ENCODE measurements at places on chromosomes 1 and 21.
A peak's percentile ranks its signal among the peaks of the same experiment; 100 is the strongest.

DNA sequence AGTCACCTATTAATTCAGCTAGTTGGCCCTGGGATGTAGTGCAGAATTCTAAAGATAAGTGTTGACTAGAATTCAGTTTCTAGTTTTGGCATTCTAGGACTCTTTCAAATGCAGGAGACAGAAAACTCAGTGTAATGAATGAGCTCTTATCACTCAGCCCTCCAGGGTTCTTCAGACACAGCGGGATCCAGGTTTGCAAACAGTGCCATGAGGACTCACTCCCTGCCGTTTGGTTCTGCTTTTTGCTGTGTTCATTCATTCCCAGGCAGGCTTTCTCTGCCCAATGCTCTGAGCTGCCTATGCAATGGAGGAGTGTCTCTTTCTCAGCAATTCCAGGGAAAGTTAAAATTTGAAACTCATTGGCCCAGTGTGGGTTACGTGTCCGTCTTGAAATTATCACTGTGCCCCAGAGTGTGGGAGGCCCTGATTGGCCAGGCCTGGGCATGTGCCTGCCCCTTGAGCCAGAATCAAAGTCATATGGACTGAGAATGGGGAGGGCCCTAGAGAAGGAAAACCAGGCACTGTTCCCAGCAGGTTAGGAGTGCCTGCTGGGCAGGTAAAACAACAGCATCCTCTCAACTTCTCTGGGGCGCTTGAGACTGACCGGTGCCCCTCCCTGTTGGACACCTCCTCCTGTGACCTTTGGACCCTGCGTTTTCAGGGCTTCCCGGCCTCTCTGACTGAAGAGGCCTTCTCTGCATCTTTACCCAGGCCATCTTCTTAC is 43.4 kb downstream of the TMEM51 start:
- DNase-seq = no peak

- no peak for DNase-seq
Observed at GRCh38 chr1:182122256-182122912, 60.9 kb upstream of the ZNF648 start.

DNA sequence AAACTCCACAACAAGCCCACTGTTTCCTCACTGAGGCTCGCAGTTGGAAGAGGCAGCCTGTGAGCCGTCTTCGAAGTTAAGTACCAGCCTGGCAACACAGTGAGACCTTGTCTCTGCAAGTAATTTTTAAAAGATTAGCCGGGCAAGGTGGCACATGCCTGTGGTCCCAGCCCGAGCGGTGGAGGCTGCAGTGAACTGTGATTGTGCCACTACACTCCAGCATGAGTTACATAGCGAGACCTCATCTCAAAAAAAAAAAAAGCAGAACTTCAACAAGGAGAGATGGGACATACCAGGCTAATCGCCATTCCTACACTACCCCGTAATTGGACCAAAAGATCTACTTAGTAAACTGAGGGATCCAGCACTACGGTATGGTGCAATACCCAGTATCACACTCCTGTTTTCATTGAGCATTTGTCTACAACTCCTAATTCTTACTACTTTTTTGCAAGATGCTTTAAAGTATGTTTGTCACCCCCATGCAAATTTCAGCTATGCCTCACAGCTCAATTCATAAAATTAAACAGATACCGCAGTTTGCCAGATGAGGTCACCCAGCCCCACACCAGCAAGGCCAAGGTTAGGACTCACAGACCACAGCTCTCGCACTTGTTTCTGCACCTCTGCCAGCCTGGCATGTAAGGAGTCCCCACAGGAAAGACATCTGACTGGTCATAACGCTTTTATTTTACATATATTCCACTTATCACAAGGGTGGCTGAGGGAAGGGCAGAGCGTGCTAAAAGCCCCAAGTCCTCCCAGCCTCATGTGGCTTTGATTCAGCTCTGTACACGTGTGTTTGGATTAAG is 21.0 kb downstream of the SDE2 start:
- peak; percentile 67 for DNase-seq

DNA sequence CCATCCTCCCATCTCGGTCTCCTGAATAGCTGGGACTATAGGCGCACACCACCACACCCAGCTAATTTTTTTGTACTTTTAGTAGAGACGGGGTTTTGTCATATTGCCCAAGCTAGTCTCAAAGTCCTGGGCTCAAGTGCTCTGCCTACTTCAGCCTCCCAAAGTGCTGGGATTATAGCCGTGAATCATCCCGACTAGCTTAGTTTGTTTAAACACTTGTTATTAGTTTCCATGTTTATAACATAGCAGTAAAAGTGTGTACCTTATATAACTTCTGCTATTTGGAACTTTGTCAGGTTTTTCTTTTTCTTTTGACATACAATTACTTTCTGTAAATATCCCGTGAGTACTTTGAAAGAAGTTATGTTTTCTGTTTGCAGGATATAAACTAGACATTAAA is 60.6 kb upstream of the C1orf21 start:
- DNase-seq = no peak

- no peak for DNase-seq
Observed at GRCh38 chr1:18618546-18619466, 11.8 kb upstream of the PAX7 start.

DNA sequence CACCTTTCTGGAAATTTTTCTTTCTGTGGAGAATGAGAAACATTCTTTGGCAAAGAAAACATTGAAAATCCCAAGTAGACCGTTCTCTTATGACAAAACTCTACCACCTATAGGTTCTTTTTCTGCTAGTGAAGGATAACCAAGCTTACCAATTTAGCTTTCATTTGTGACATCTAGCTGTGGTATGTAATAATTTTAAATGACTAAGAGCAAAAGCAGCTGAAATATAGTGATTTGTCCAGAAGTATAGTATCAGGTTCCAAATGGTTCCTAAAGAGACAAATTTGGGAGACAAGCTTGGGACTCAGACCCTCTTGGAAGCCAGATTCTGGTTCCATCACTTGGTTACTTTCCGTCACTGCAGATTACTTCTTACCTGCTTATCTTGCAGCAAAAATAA is 24.4 kb downstream of the FUBP1 start:
- DNase-seq = no peak

DNA sequence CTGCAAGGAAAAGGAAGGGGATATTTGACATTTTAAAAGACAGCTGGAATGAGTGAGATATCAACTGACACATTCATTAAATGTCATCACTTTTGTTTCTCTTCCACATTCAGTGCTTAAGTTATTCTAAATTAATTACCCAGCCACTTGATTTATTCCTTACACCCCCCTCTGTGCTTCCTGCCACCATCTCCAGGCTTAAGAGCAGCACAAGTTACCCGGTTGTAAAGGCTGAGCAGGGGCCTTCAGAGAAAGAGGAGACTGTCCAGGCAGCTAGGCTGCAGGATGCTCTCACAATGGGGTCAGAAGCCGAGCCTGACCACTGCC is 71.4 kb downstream of the SYT6 start:
- no peak for DNase-seq

DNA sequence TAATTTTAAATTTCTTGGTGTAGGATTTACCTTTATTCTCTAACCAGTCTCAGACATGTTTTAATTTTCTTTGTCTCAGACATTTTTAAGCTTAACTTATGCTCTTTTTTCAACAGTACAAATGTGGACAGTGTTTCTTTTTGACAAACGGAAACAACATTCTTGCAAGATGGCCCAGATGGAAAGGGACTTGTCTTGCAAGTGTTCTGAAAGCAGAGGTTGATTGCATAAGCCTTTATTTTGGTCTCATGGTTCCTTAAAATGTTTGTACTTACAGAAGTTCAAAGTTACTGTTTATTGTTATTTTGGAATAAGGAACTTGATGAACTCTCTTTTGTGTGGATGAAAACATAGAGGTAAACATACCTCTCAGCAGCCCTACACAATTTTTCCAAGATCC is 22.9 kb downstream of the SMAP2 start:
- DNase-seq = no peak

- no peak for DNase-seq
Observed at GRCh38 chr1:119794230-119794875, 16.9 kb downstream of the REG4 start.

- no peak for DNase-seq
Observed at GRCh38 chr1:82116105-82116504, 315.4 kb downstream of the ADGRL2 start.

GRCh38 chr1:228379666-228380065 is 27.0 kb downstream of the TRIM11 start:
- no peak for DNase-seq

DNA sequence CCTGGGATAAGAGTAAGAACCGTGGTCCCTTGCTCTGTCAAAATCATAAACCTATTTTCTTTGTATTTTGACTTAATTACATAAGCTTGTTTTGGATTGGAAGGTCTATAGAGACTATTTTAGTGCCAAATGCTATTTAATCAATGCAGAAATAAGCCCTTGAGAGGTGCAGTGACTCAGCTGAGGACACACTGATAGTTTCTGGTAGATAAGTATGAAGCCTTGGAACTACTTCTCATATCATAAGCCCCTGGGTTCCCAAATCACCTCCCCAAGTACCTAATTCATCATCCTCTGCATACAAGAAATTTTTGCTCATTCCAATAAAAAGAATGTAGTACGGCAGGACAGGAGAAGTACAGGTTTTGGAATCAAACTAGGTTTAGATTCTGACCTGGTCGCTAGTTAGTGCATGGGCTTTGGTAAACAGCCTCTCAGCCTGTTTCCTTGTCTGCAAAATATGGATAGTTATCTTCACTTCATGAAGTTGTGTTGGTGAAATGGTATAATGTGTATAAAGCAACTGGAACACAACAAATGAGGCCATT is 3.3 kb upstream of the CD55 start:
- DNase-seq = no peak

- no peak for DNase-seq
Observed at GRCh38 chr1:10760566-10761502, 35.6 kb downstream of the CASZ1 start.

GRCh38 chr1:7501084-7501491 is 270.0 kb upstream of the VAMP3 start:
- DNase-seq = no peak

- DNase-seq = no peak
Observed at GRCh38 chr1:119587341-119587740, 60.7 kb downstream of the ZNF697 start.

Measured in GM10248 (cell line).